ENCODE measurements at places on chromosomes 4 and X.

DNA sequence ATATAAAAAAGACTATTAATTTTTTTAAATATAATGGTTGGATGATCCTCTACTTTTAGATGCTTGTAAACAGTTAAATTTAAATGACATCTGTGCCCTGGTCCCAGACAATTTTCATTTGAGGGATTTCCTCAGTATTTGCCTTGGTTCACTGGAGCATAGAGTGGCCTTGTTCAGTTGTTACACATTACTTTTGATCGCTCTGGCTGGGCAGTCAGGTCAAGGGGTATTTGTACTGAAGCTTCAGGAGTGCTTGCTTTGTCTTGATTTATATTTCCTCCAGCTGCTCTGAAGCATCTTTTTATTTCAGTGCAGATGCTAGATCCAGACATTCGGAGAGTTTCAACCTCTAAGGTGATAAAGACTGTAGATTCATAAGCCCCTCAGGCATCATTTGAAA is 50.0 kb downstream of the COMMD8 start:
- DNase-seq = no peak

- no peak for DNase-seq
Measured at GRCh38 chr4:2606960-2607506, 70.6 kb downstream of the FAM193A start.

DNA sequence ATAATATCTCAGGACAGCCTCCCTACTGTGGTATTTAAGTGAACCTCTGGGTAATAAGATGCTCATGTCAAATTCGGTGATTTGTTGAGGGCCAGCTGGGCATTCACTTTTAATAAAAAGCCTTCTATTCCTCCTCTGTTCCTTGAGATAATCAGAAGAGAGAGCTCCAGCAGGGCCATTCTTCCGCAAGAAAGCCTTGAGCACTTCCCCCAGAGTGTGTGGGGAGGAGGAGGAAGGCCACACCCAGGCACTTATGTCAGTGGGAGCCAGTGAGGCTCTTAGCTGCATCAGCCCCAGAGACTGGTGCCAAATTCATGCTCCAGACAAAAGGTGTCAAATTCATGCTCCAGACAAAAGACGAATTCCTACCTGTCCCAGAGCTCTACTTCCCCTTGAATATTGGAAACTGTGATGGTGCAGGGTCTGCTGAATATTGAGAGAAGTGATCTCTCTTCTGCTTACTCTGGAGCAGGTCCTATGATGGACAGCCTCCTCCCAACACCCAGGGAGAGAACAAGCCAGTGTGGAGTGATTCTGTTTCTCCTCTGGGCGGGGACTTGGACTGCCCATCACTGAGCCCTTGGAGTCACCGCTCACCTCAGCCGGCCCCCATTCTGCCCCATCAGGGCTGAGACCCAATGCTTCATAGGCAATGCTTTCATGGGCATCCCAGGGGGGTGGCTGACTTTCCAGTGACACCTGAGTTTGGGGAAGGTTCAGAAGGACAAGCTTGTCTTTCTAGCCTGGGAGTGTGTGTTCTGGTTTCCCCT is 68.1 kb downstream of the FHDC1 start:
- no peak for DNase-seq

GRCh38 chr4:6658597-6659075 is 18.2 kb downstream of the MRFAP1 start:
- peak; percentile 11 for DNase-seq

DNA sequence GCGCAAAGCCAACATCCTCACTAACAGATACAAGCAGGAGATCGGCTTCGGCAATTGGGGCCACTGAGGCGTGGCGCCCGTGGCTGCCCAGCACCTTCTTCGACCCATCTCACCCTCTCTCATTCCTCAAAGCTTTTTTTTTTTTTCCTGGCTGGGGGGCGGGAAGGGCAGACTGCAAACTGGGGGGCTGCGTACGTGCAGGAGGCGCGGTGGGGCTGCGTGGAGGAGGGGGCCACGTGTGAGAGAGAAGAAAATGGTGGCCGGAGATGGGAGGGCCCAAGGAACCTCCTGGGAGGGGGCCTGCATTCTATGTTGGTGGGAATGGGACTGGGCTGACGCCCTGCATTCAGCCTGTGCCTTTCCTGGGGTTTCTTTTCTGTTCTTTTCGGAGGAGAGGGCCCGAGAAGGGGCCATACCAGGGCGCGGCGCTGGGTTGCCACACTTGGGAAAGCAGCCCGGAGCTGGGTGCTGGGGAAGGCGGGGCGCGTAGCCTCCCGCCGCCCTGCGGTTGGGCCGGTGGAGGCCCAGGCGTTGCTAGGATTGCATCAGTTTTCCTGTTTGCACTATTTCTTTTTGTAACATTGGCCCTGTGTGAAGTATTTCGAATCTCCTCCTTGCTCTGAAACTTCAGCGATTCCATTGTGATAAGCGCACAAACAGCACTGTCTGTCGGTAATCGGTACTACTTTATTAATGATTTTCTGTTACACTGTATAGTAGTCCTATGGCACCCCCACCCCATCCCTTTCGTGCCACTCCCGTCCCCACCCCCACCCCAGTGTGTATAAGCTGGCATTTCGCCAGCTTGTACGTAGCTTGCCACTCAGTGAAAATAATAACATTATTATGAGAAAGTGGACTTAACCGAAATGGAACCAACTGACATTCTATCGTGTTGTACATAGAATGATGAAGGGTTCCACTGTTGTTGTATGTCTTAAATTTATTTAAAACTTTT is 4.5 kb downstream of the MID1IP1 start:
- DNase-seq = no peak

All from stimulated activated CD8-positive, alpha-beta memory T cell treated with anti-CD3 and anti-CD28 coated beads, Interleukin-7, amount 100 ng/mL, for 24 hours (primary cell).